ENCODE measurements at places on chromosomes 16 and 17.

- DNase-seq: no peak
Measured at GRCh38 chr17:16975277-16975651, 3.3 kb upstream of the TNFRSF13B start.

GRCh38 chr17:15287538-15288267 is 22.6 kb upstream of the PMP22 start:
- no peak for DNase-seq

DNA sequence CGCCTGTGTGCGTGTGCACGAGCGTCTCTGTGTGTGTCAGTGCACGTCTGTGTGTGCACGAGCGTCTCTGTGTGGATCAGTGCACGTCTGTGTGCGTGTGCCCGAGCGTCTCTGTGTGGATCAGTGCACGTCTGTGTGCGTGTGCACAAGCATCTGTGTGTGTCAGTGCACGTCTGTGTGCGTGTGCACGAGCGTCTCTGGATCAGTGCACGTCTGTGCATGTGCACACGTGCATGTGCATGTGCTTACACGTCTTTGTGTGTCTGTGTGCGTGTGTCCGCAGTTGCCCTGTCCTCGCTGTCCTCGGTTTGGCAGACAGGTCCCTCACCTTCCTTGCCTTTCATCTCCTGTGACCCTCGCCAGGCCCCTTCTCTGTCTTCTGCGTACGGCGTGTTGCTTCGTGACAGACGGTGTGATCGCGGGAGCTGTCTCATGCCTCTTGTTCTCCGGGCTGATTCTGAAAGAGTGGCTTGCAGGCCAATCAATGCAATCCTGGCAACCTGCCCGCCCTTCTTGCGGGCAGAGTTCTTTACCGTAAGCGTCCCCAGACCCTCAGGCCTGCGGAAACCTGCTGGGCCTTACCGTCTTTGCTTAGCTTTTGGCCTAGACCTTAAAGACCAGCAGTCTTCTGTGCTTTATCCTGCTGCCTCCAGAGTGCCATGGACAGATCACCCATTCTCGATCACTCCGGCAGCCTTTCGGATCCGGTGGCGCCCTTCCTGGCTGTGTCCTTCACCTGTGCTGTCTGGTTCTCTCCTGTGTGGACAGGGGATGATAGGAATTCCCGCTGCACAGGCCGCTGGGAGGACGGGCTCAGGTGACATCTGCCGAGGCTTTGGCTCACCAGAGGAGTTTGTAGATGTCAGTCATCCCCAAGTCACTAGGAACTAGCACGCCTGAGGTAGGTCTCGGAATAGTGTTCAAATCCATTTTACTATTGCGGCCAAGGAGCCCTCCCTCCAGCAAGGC is 18.5 kb downstream of the MLYCD start:
- no peak for DNase-seq

DNA sequence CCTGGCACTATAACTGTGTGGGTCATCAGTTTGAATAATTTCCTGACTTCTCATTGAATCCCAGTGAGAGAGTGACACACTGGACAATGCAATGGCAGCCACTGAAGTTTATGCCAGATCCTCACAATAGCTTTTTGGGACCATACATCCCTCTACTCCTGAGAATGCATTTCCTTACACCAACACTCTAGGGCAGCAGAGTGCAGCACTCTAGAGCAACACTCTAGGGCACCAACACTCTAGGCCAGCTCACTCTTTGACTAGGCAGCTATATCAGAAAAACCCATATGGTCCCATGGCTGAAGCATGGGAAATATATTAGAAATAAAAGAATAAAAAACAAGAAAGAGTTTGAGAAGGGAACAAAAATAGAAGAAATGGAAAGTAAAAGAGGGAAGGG is 309.2 kb downstream of the MAP2K6 start:
- no peak for DNase-seq

DNA sequence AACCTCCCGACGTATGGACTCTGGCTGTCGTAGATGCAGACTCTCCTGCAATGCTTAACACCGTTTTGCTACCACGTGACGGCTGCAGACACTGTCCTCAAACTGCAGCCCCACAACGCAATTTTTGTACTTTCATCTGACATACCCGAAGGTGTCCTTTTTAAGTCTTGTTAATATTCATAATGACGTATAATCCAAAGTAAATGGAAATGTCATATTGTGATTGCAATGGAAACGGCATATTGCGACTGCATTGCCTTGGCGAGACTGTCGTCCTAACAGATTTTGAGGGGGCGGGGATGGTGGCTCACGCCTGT is 79.3 kb upstream of the TBC1D3K start:
- DNase-seq: no peak

- no peak for DNase-seq
Measured at GRCh38 chr17:67239597-67239996, 5.4 kb downstream of the HELZ start.
